ENCODE measurements at places on chromosomes 13 and 19.
A peak's percentile ranks its signal among the peaks of the same experiment; 100 is the strongest.

DNA sequence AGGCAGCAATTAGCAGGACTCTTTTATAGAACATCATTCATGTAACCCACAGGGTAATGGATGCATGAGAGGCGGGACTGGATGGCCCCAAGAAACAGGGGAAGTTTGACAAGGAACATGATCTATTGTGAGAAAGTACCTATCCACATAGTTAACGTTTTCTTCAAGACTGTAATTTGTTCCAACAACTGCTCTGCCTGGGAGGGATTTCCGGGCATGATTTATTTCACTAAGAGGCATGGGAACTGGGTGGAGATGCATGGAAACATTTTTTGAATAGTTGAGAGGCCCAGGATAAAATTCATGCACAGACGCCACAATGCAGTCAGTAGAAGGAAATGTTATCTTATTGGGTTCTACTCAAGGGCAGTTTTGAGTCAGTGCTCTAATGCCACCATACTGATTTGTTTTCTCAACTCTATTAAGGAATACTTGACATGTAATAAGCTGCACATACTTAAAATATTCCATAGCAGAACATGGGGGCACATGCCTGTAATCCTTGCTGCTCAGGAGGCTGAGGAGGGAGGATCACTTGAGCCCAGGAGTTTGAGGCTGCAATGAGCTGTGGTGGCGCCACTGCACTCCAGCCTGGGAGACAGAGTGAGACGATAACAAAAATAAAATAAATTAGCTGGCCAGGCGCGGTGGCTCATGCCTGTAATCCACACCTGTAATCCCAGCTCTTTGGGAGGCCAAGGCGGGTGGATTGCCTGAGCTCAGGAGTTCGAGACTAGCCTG lies 9.9 kb upstream of the ATG4D start:
- no peak for DNase-seq

DNA sequence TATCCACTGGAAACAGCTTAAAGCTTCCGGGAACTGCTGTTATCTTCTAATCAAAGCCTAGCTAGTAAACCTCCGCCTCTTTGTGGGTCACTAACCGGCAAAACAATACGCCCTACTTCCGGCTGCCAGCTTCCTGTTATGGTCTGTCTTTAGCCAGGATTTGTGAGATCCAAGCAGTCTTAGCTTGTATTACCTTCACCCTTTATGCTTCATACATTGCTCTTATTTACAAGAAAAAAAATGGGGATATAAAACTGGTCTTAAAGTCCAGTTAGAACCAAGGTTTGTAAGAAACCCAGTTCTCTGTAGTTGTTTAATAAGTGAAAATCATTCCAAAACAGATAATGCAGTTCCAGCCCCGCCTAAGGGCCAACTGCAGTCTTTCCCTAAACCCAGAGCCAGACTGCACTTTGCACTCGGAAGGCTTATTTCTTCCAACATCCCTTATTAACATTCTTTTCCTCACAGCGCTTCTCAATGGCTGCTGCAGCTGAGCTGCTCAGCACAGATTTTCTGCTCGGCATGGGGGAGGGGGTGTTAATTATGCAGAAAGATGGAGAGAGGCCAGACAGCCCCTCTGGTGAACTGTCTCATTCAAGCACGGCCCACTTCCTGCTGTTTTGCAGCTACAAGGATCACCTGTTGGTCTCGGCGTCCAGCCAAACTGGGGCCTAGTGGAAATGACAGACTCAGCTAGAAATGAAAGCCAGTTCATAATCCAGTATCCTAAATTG lies 368.4 kb downstream of the KLF12 start:
- DNase-seq, result peak; percentile 50

- DNase-seq, result no peak
These were observed 10.6 kb downstream of the COL4A2 start for GRCh38 chr13:110317496-110318195.

DNA sequence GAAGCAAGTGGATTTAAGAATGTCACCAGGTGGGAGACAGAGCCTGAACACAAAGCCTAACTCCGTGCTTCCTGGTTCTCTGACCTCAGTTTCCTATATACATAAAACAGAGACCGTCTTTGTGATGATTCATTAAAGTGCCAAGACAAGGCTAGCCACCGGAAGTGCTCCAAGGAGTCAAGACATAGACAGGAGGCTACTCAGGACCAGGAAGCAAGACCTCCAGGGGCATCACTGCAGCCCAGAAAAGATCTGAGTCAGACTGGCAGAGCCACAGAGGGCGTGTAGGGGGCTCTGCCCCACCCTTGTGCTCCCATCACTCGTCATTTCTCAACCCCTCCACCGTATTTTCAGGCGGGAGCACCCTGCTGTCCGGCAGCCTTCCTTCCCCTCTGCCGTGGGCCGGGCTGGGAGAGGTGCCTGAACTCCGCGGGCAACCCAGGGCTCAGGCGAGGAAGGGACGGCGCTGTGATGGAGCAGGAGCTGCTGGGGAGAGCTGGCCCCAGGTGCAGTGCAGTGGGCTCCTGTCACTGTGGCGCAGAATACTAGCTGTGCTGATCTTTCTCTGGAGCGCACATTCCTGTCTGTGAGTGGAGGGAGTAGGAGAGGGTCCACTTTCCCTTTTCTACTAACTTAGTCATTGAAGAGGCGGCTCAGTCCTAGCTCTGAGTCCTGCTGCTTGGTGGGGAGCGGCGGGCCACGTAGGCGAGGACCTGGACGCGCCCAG lies 134.7 kb upstream of the GPR12 start:
- DNase-seq, result no peak

GRCh38 chr13:27261396-27261795 lies 9.2 kb upstream of the RASL11A start:
- no peak for DNase-seq

DNA sequence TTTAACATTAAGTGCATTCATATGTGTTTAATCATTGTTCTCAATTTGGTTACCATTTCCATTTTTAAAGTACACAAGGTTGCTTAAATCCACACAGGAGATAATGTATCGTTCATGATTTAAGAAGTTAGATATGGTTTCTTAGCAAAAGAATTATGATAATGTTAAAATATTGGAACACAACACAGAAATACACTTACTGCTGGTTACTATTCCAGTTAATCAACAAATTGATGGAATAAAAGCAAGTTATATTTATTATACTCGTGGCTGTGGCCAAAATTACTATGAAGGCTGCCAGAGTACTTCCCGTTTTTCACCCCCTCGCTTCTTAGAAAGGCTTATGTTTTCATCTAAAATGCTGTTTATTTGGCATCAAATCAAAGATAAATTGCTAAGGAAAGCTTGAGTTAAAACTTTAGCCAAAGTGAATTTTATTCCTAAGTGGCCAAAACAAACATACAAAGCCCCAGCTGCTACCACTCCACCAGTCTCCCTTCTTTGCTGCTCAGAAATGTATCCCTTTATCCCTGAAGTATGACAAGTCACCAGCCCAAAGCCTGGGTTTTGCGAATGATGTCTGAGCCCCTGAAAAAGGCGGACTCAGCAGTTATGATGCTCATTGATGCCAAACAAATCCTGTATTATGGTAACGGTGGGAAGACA lies 27.7 kb downstream of the LCP1 start:
- DNase-seq, result no peak

GRCh38 chr19:4359627-4360000 lies 16.3 kb downstream of the MPND start:
- DNase-seq, result no peak

- DNase-seq, result no peak
These were observed 11.5 kb downstream of the DNM2 start for GRCh38 chr19:10729411-10729810.

DNA sequence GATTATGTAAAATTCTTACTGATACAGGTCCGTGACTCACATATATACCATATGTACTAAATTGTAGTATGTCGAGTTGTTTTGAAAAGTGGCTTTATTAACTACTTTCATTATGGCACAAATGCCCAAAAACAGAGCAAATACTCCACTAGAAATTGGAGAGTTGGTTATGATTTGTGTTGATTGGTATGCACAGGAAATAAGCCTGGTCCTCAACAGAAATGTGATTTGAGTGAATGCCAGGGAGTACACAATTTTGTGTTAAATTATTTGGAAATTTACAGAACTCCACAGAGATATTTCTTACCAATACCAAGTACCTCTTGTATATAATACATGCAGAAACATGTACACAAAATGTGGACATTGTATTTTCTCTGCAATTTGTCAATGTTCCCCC lies 676.7 kb downstream of the PCDH9 start:
- DNase-seq, result no peak

GRCh38 chr19:32971012-32971595 lies 654 bp downstream of the CEP89 start:
- DNase-seq, result no peak

GRCh38 chr13:72820156-72820897 lies 38.4 kb downstream of the PIBF1 start:
- DNase-seq, result no peak

DNA sequence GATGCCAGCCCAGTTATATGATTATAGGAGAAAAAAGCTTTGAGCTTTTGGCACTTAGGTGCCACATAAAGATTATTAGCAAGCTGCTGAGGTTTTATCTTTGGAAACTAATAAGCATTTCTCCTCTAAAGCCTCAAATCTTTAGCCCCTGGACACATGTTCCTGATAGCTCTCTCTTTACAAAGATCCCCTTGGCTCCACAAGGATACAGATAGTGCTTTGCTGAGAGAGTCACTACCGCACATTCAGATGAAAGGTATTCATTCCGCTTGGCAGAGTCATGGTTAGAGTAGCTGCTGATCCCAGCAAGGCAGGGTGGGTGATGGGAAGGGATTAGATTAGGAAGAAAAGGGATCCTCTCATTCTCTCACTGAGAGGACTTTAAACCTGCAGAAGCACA lies 28.2 kb upstream of the PSG7 start:
- no peak for DNase-seq

- DNase-seq, result no peak
These were observed 4.1 kb upstream of the IGSF23 start for GRCh38 chr19:44609219-44609618.

DNA sequence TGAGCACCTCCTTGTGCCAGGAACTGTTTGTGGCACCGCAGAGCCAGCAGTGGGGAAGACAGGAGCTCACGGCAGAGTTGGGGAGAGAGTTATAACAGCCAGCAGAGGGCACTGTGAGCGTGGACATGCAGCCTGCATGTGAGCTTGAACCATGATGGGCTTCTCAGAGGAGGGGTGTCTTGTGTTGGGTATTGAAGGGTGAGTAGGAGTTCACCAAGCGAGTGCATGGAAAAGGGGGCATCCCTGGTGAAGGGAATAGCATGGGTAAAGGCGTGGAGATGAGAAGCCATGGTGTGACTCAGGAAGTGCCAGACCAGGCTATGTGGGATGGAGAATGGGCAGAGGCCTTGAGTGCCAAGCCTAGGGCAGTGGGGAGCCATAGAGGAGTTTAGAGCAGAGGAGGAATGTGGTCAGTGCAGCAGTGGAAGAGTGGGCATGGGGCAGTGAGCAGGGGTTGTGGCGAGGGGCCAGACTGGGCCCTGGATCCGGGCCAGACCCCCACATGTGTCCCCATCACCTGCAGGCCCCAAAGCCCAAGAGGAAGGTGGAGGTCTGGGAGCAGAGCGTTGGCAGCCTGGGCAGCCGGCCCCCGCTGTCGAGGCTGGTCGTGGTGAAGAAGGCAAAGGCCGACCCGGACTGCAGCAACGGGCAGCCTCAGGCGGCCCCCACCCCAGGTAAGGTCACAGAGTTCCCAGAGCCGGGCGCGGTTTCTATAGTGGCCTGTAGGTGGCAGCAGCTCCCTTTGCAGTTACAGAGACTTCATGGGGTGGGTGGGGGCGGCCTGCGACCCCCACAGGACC lies 11.8 kb upstream of the SHD start:
- peak; percentile 50 for DNase-seq

- DNase-seq, result peak; percentile 79
These were observed 2.9 kb downstream of the CILP2 start for GRCh38 chr19:19540715-19541515.

DNA sequence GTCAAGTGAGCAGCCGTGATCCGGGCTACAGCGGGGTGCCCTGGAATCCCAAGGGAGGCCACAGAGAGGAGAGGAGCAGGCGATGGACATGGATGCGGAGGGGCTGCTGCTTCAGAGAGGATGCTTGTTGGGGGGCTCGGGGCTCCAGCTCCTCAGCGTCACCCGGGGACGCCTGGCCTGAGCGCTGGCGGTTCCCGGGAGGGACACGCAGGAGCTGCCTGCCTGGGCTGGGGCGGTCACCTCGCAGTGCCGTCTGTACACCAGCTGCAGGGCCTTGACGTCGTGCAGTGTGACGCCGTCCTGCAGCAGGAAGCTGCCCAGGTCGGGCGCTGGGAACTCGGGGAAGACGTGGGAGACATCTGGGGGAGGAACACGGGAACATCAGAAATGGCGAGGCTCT lies 29.9 kb upstream of the RANBP3 start:
- no peak for DNase-seq

DNA sequence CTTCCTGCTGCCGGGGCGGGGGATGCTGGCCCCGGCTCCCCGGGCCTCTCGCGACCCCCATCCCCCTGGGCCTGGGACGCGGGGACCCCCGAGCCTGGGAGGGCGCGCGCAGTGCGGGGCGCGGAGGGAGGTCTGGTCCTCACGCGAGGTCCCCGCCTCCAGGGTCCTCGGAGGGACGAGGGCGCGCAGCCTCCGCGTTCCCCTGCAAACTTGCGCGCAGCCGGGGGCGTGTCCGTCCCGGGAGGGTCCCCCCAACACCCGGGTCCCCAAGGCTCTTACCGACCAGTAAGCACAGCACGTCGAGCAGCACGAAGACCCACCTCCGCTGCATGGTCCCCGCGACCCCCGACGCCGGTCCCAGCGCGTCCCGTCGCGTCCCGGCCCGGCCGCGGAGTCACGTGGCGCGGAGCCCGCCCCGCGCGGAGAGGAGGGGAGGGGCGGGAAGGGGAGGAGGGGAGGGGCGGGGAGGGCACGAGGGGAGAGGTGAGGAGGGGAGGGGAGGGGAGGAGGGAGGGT lies at the start of gene PLPP2:
Gene PLPP2, minus strand, starts transcription at position 398 of the 516 bp plus-strand sequence. Its CDS starts 67 bp downstream, at position 331.
- no peak for DNase-seq

DNA sequence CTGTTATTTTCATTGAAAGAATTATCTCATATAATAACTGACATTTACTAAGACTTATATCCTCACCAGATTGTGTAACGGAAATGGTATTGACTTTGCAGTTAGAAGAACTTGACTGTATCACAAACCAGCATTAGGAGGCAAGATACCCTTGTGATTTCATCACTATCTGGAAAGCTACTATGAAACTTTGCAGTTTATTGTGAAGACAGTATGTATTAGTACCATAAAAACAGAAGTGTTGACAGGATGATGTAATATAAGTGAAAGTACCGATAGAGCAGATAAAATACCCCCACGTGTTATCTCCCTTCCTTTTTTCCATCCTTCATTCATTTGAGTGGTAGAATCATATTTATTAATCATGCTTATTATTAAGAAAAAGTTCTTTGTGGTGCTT lies 365.7 kb upstream of the KLHL1 start:
- no peak for DNase-seq

- DNase-seq, result no peak
These were observed 17.0 kb upstream of the SIGLEC10 start for GRCh38 chr19:51434456-51434855.
